ENCODE measurements at places on chromosomes 7 and 10.

DNA sequence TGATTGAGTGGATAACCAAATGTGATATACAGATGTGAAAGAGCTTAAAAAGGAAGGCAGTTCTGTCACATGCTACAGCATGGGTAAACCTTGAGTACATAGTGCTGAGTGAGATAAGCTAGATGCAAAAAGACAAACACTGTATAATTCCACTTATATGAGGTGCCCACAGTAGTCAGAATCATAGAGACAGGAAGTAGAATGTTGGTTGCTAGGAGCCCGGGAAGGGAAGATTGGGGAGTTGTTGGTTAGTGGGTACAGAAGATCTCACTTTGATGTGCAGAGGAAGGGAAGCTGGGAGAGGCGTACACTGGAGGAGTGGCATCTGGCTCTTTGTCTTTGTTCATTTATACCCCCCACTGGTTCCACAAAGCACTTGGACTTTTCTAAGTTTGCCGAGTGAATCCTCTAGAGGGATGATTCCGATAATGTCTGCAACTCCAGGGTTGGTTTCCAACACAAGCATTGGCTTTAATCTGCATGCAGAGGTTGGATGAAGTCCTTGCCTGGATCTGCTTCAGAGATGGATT, 39.5 kb downstream of the TSPAN14 start:
- no peak for DNase-seq

GRCh38 chr10:112898540-112899390, 51.3 kb upstream of the TCF7L2 start:
- DNase-seq, result peak; percentile 30

DNA sequence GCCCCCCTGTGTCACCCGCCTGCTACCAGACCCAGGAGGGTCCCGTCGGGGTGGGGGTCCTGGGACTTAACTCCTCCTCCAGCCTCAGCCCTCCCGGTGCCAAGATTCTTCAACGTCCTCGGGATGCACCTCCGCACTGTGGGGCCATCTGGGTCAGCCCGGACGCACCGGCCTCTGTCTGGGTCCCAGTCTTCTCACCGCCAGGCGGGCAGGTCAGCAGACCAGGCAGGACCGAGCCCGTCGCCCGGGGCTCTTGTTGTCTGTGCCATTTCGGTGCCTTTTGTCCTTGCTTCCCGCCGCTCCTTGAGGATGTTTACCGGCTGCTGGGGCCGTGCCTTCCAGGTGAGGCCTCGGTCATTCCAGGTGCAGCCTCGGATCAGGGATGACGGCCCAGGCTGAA, 32.1 kb upstream of the PSMG3 start:
- no peak for DNase-seq

GRCh38 chr7:31028417-31028992, 23.6 kb upstream of the ADCYAP1R1 start:
- no peak for DNase-seq

- DNase-seq, result peak; percentile 79
These were observed 24.9 kb upstream of the PITRM1 start for GRCh38 chr10:3197348-3198003.

- no peak for DNase-seq
These were observed 22.3 kb upstream of the GDI2 start for GRCh38 chr10:5835446-5836095.

- no peak for DNase-seq
These were observed 107.5 kb downstream of the ITGB8 start for GRCh38 chr7:20438248-20438647.
